ENCODE measurements at places on chromosomes 5 and 9. TPM values are rescaled to one million over a fixed set of nuclear protein-coding genes. Genes with fewer than 3 reads are reported as not detected.

DNA sequence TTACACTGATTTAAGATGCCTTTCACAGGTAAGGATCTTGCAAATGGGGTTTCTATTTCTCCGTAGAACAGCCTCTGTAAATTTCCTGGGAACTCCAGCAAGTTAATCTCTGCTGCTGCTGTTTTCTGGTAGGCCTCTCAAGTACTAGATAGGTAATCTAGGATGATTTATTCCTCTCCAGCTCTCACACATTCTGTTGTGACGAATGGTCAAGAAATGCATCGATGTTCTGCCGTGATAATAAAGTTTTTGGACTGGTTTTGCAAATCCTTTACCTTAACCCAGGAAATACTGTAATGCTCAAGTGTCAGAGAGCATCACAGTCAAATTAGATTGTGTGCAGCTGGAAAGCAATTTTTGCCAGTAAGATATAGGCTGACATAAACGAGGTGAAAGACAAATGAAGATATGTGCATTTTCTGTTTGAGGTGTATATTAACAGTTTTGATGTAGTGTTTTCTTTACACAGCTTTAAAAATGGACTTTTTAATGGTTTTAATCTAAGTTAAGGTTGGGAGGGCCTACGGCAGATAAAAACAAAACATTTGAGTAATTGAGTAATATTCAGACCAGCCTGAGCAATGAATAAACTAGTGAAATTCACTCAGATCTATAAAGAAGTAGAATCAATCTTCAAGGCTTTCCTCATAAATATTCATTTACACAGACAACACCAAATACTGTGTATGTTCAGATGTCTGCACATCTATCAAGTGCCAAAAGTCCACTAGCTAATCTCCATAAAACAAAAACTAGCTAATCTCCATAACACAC, 300.6 kb upstream of the EDIL3 start:
- DNase-seq, result no peak

GRCh38 chr5:82107267-82107666, 135.4 kb downstream of the ATG10 start:
- no peak for DNase-seq

DNA sequence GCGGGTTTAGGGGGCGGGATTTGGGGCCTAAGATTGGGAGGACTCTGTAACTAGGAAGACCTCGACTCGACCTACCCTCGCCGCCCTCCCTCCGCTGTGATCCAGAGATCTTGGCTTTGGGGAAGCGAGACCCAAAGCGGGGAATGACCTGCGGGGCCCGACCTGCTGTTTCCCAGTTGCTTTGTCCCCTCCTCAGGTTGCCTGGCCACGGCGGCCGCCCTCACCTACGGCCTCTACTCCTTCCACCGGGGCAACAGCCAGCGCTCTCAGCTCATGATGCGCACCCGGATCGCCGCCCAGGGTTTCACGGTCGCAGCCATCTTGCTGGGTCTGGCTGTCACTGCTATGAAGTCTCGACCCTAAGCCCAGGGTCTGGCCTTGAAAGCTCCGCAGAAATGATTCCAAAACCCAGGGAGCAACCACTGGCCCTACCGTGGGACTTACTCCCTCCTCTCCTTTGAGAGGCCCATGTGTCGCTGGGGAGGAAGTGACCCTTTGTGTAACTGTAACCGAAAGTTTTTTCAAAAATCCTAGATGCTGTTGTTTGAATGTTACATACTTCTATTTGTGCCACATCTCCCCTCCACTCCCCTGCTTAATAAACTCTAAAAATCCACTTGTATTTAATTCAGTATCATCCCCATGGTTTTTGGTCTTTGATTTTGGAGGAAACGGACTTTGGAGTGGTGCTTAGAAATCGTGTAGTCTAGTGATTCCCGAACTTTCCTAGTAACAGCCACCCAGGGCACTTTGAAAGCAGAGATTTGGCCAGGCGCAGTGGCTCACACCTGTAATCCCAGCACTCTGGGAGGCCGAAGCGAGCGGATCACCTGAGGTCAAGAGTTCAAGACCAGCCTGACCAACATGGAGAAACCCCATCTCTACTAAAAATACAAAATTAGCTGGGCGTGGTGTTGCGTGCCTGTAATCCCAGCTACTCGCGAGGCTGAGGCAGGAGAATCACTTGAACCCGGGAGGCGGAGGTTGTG, 878 bp downstream of the HIGD2A start:
- no peak for DNase-seq

DNA sequence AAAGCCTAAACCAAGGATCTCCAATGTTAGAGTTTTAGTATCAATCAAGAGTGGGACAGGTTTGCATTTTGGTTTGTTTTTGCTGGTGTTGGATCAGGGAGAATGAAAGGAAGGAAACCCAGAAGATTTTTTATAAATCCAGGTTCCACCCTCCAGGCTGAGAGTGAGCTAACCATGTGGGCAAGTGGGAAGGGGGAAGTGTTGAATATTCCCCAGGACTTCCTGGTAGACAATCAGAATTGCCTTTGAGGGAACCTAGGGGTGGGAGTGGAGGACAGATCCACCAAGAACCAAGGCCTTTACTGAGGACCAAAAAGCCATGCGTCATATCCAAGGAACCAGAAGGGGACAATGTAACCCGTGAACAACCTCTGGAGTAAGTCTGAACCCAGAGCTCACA, 33.5 kb upstream of the PIK3R1 start:
- no peak for DNase-seq

DNA sequence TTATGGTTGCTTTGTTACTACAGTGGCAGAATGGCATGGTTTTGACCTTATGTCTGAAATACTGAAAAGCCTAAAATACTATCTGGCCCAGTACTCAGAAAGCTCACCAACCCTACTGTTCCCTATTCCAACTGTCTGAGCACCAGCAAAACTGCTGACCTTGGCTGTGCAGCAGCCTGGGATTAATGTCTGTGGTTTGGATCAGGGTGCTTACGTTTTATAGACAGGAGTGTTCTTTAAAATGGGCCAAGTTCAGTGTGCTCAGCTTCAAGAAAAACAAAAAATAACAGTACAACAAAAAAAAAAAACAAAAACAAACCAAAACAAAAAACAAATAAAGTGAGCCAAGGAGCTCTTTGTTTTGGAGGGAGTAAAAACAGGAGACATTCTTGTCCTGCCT, 36.4 kb downstream of the SLC28A3 start:
- no peak for DNase-seq

DNA sequence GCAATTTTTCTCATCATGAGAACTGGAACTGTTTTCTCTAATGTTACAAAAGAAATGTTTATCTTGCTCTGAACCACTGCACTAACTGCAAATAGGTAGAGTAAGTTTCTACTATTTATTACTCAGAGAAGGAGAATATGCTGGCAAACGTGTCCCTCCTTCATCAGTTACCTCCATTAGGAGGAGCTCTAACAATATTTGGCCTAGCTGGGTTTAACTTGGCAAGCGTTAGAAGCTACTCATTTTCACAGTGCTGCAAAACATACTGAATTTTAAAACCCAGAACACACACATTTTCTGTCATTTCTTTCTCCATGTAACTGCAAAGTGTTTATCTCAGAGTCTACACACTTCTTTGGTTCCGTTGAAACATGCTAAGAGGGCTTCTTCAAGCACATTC, 101.0 kb upstream of the GABRG2 start:
- DNase-seq, result no peak

- DNase-seq, result no peak
Measured at GRCh38 chr9:132731230-132731629, 61.0 kb downstream of the GTF3C4 start.

- DNase-seq, result no peak
Measured at GRCh38 chr9:116942593-116943061, 255.5 kb downstream of the TRIM32 start.

DNA sequence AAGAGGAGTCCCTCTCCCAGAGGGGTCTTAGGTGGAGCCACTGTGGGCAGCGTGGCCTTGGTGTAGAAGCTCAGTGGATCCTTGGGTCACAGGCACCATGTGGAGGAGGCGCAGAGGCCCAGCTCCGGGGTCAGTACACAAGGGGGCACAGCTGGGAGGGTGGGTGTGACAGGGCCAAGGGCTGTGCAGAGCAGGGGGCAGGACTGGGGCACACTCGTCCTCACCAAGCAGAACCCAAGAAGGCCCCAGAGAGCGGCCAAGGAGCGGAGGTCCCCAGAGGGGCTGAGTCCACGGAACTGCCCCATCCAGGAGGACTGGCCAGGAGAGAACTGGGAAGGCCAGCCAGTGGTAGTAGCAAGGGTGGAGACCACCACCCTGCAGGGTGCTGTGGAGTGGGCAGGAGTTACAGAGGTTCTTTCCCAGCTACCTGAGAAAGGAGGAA, 2.5 kb upstream of the LPCAT1 start:
- DNase-seq, result peak; percentile 44

- DNase-seq, result no peak
Measured at GRCh38 chr9:134913041-134913712, 4.5 kb downstream of the FCN1 start.

GRCh38 chr9:29966247-29966646, 2393.0 kb upstream of the C9orf72 start:
- no peak for DNase-seq

DNA sequence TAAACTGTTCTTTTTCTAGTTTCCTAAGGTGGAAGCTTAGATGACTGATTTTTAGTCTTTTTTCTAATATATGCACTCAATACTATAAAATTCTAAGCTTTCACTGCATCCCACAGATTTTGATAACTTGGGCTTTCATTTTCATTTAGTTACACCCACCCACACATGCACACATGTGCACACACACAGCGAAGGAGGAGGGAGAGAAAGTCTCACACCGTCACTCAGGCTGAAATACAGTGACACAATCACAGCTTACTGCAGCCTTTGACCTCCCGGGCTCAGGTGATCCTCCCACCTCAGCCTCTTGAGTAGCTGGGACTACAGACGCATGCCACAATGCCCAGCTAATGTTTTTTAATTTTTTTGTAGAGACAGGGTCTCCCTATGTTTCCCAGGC, 96.5 kb downstream of the SMIM23 start:
- DNase-seq, result no peak

DNA sequence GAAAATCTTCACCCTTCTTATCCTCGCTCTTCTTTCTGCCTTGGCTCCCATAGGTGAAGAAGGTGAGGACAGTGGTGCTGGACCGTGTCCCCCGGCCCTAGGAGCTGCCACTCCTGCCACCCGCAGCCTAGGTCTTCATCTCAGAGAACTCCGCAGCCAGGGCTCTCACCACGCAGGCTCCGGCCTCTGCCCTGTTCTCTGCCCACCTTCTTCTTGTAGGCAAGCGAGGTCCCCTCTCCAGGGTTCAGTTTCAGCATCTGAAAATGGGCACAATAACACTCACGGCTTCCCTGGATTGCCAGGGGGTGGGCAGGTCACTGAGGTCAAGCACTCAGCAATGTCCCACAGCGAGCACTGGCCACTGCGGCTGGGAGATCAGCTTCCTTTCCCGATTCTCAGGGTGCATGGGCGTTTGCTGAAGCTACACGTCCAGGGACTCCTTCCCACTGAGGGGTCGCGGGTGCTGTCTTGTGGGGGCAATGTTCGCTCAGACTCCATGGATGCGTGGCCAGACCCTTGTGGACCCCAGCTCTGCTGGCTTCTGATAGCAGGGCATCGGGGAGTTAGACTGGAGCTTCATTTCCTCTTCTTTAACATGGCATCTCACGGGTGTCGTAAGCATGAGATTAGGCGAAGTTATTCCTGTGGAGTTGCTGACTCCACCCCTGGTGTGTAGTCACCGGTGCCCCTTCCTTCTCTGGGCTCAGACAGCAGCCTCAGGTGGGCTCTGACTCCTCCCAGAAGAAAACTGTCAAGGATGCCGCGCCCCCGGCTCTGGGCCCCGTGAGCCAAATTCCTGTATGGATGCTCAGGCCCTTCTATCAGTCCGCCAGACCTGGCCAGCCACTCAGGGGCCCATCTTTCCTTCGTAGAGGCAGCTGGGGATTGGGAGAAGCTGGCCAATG, 145.1 kb upstream of the IRX2 start:
- no peak for DNase-seq

- DNase-seq, result no peak
Measured at GRCh38 chr9:33256236-33256635, 8.3 kb downstream of the BAG1 start.

GRCh38 chr9:87504938-87505337, 7.3 kb downstream of the DAPK1 start:
- no peak for DNase-seq

DNA sequence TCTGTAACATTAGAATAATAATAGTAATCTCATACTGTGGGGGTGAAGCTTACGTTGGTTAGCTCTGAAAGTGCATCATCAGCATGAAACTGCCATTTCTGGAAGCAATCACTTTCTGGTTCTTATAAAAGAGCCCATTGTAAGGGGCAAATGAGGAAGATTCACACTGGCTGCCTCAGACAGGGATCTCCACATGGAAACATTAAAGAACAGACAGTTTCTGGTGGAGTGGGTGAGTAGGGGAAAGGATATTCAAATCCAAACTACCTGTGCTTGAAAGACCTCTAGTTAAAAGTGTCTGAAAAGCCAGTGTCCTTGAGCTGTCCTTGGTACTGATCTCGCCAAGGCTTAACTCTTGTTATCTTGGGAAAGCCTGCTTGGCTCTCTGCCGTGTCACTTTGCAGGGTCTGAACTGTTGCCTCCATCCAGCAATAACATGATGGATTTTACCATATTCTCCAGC, 19.1 kb upstream of the SLC31A2 start:
- no peak for DNase-seq

DNA sequence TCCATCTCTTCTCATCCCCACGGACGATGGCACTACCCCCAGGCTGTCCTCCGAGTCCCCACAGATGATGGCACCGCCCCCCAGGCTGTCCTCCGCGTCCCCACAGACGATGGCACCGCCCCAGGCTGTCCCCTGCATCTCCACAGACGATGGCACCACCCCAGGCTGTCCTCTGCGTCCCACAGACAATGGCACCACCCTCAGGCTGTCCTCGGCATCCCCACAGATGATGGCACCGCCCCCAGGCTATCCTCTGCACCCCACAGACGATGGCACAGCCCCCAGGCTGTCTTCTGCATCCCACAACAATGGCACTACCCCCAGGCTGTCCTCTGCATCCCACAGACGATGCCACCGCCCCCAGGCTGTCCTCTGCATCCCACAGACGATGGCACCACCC, 57.4 kb upstream of the PTCH1 start:
- DNase-seq, result no peak

- DNase-seq, result no peak
Measured at GRCh38 chr5:11027660-11028059, 266.6 kb upstream of the DAP start.

DNA sequence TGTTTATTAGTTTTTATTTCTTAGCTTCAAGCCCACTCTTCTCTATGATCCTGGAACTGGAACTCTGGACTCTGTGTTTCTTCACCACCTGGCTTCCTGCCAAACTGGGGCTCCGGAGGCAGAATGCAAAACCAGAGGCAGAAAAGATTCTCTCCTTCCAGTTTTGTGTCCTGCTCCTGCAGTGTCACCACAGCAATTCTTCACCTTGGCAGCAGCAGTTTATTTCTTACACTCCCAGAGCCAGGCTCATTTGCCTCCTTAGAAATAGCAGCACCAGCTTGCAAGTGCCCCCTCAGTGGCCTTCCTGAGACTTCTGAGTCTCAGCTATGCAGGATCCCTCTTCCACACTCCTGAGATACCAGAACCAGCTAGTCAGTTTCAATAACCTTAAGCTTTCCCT, 26.7 kb upstream of the CAMK4 start:
- no peak for DNase-seq

GRCh38 chr5:60487476-60487875, 212.5 kb downstream of the DEPDC1B start:
- no peak for DNase-seq

The FAXDC2 gene
- total RNA-seq, result 118 TPM

The ALAD gene
- total RNA-seq, result 22.7 TPM

The C5orf58 gene
- total RNA-seq, result not detected

The RICTOR gene
- 32.8 TPM for total RNA-seq

The FRRS1L gene
- 3.2 TPM for total RNA-seq

The BRINP1 gene
- total RNA-seq, result 0.71 TPM

The FOXD4L3 gene
- total RNA-seq, result not detected

The THG1L gene
- 23.5 TPM for total RNA-seq

The RNF44 gene
- 7.6 TPM for total RNA-seq

Measured in sigmoid colon (tissue), 7 donors.